Naive thymus-derived CD8-positive, alpha-beta T cell (primary cell): ENCODE measurements at places on chromosomes 5 and 9. TPM values are rescaled to one million over a fixed set of nuclear protein-coding genes. Genes with fewer than 3 reads are reported as not detected.

The GNAQ gene
- 9.9 TPM for polyA plus RNA-seq

The PTGER4 gene
- 36.0 TPM for polyA plus RNA-seq

The RHOBTB3 gene
- polyA plus RNA-seq: 1.4 TPM

The CCDC192 gene
- polyA plus RNA-seq: not detected

The AIF1L gene
- polyA plus RNA-seq: not detected

The NNT gene
- 52.7 TPM for polyA plus RNA-seq

The TLX3 gene
- polyA plus RNA-seq: not detected

The AKNA gene
- 21.3 TPM for polyA plus RNA-seq

The CNTFR gene
- not detected for polyA plus RNA-seq

The WDR31 gene
- polyA plus RNA-seq: 0.21 TPM

The GKAP1 gene
- 6.2 TPM for polyA plus RNA-seq

The QRFP gene
- not detected for polyA plus RNA-seq

- H3K27me3 ChIP-seq: peaks cover 21% of the 10 kb centered on the region
- no peak overlapping the region for H3K27ac ChIP-seq
- DNase-seq: no peak
Observed at GRCh38 chr5:66362046-66362445, 217.9 kb downstream of the SREK1 start.

- H3K4me1 ChIP-seq: peaks cover 9% of the 10 kb centered on the region
- no peak overlapping the region for H3K4me3 ChIP-seq
- H3K36me3 ChIP-seq: no peaks in the 10 kb centered on the region
- H3K27me3 ChIP-seq: no peaks in the 10 kb centered on the region
- H3K27ac ChIP-seq: no peak overlapping the region
Observed at GRCh38 chr9:21144603-21145002, 3.0 kb upstream of the IFNW1 start.

- DNase-seq: no peak
- peaks cover 28% of the 10 kb centered on the region for H3K4me1 ChIP-seq
- peak overlapping the region; percentile 99 for H3K27ac ChIP-seq
- H3K4me3 ChIP-seq: peak overlapping the region; percentile 100
- H3K36me3 ChIP-seq: peaks cover 23% of the 10 kb centered on the region
Observed at GRCh38 chr9:93452710-93453046, 703 bp downstream of the FAM120AOS start.

DNA sequence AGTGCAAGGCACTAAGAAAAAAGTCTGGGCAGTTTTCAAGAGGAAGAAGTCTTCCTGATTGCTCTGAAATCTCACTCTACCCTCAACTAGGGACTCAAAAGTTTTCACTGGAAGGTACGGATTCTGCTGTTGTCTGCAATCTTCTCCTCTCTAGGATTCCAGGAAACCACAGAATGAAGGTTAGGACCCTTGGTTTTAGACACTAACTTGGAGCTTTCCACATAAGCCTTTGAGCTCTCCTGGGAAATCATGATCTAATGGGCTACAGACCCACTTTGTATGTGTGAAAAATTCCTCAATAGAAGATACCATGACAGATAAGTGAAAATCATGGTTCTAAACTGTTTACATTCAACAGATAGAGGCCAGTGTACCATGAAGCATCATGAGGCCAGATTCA is 265.1 kb downstream of the PSAT1 start:
- no peaks in the 10 kb centered on the region for H3K4me1 ChIP-seq
- DNase-seq: no peak

- H3K27ac ChIP-seq: peak overlapping the region; percentile 95
- DNase-seq: peak; percentile 61
- H3K4me1 ChIP-seq: peaks cover 36% of the 10 kb centered on the region
- no peaks in the 10 kb centered on the region for H3K27me3 ChIP-seq
- H3K4me3 ChIP-seq: peak overlapping the region; percentile 96
Observed at GRCh38 chr5:100901821-100902341, 1.2 kb downstream of the ST8SIA4 start.

DNA sequence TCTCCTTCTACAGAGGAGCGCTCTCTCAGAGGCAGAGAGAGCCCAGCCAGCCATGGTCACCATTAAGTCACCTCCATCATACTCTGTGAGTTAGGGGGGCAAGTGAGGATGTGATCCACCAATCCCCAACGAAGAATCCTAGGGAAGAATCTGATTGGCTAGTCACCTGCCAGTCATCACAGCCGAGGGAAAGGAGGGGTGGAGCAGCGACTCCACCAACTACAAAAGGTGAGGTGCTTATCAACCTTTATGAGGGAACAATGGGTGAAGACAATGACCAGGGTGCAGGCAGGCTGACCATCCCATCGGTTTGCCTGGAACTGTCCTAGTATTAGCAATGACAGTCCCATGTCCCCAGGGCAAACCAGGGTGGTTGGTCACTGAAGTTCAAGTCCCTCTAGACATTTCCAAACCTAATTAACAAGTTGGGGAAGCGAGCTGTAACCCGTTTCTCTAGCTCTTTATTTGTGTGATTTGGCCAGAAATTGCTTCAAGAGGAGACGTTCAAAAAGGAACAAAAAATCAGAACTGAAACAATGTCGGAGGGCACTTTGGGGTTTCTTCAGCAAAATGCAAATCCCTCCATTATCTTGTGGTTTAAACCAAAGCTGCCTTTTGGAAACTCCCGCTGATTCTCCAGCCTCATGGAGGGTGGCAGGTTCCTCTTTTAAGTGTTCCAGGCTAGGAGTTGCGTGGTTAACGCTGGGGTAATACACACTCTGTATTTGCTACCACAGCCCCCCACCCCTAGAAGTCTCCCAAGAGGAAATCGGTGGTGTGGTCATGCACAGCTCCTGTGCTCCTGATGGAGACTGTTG is 18.8 kb upstream of the FCN1 start:
- peaks cover 7% of the 10 kb centered on the region for H3K27me3 ChIP-seq
- H3K27ac ChIP-seq: no peak overlapping the region
- no peak overlapping the region for H3K4me3 ChIP-seq
- H3K4me1 ChIP-seq: peaks cover 1% of the 10 kb centered on the region

DNA sequence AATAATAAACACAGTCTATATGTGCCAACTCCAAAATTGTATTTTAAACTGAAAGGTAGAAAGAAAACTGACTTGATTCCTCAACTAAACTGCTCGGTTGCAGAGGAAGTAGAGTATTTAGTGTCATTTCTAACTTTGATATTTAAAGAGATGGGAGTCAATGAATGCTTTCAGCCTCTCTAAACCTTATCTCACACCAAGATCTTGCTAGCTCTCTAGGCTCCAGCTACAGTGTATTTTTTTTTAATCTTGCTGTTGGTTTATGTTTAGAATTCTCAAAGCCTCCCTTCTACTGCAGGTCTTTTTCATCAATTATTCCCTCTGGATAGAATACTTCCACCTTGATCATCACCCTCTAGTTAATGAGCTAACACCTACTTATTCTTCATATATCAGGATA is 419.4 kb upstream of the ZNF462 start:
- H3K4me3 ChIP-seq: no peak overlapping the region
- DNase-seq: no peak
- no peaks in the 10 kb centered on the region for H3K36me3 ChIP-seq
- H3K27ac ChIP-seq: no peak overlapping the region

GRCh38 chr9:76032038-76032796 is 141.7 kb downstream of the PCSK5 start:
- no peaks in the 10 kb centered on the region for H3K27me3 ChIP-seq
- peaks cover 49% of the 10 kb centered on the region for H3K4me1 ChIP-seq
- H3K36me3 ChIP-seq: peaks cover 29% of the 10 kb centered on the region
- no peak for DNase-seq
- H3K4me3 ChIP-seq: no peak overlapping the region

DNA sequence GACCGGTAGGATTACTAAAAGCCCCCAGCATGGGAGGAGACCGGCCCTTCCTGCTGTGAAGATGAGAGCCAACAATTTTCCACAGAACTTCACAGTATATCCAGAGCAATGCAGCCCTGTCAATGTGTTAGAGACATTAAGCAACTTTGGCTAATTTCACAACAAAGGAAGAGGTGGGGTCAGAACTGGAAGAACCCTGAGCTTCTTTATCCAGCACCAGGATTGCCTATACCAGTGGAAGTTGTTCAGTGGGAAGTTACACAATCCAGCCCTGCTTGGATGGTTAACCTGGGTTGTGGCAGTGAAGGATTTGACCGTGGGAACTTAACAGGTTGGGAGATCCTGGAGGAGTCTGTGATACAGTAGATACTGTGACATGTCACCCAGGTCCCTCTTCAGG is 197.0 kb downstream of the FBN2 start:
- H3K4me3 ChIP-seq: no peak overlapping the region
- H3K36me3 ChIP-seq: no peaks in the 10 kb centered on the region
- DNase-seq: no peak

DNA sequence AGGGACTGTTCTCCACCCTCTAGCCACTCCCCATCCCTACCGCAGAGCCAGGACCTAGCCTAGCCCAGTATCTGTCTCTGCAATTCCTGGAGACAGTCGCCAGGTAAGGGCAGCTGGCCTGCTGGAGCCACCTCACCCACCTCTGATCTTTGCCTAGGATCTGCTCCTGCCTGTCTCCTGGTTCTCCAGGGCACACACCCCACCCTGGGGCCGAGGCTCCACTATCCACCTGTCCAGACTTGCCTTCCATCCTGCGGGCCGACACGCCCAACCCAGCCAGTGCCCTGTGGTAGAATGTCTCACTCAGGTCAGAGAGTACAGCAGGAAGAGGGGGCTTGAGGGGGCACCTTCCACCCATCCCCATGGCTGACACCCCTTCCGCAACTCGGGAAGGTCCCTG is 15.7 kb upstream of the AQP7 start:
- H3K4me1 ChIP-seq: peaks cover 48% of the 10 kb centered on the region
- DNase-seq: no peak
- no peaks in the 10 kb centered on the region for H3K27me3 ChIP-seq
- no peak overlapping the region for H3K4me3 ChIP-seq
- peak overlapping the region; percentile 42 for H3K27ac ChIP-seq

DNA sequence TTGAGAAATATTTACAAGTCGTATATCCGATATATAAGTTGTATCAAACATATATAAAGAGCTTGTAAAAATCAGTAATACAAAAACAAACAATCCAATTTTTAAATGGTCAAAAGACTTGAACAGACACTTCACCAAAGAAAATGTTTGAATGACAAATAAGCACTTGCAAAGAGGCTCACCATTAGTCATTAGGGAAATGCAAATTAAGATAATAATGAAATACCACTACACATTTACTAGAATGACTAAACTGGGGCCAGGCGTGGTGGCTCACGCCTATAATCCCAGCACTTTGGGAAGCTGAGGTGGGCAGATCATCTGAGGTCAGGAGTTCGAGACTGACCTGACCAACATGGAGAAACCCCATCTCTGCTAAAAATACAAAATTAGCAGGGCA is 134.6 kb upstream of the HAND1 start:
- H3K27ac ChIP-seq: no peak overlapping the region
- no peak for DNase-seq
- H3K4me3 ChIP-seq: no peak overlapping the region
- peaks cover 14% of the 10 kb centered on the region for H3K4me1 ChIP-seq
- no peaks in the 10 kb centered on the region for H3K36me3 ChIP-seq

DNA sequence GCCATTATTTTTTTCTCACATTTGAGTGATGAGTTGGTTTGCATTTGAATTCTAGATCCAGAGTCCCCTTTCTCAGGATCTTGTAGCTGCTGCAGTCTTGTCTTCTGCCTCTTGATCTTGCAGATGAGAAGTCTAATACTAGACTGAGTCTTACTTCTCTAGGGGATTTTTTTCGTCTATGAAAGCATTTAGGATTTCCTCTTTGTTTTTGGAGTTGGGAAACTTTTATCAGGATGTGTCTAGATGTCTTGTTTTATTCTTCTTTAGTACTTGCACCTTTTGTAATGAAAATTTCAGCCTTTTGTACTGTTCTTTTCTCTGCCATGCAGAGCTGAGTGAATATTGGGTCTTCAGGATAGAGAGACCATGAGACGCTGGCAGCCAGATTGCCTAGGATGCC is 65.4 kb downstream of the ZNF618 start:
- H3K36me3 ChIP-seq: peaks cover 10% of the 10 kb centered on the region
- no peak for DNase-seq
- peaks cover 1% of the 10 kb centered on the region for H3K27me3 ChIP-seq
- no peak overlapping the region for H3K4me3 ChIP-seq

DNA sequence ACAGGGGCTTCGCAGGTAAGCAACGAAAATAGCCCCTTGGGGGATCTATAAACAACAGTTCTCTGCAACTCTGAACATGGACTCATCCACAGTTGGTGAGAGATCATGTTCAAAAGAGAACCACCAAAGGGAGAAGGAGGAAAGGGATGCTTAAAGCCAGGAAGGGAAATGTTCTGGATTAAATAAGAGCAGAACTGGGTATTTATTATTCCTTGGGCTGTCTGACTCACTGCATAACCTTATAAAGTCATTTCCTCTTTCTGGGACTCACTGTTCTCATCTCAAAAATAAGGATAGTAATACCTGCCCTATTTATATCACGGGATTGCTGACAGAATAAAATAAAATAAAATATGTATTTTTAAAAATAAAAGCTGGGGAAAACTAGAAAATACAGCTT is 11.2 kb upstream of the MARCHF3 start:
- H3K4me1 ChIP-seq: no peaks in the 10 kb centered on the region
- no peaks in the 10 kb centered on the region for H3K36me3 ChIP-seq
- no peak for DNase-seq
- no peak overlapping the region for H3K4me3 ChIP-seq

- H3K4me3 ChIP-seq: no peak overlapping the region
- no peaks in the 10 kb centered on the region for H3K36me3 ChIP-seq
- H3K27me3 ChIP-seq: peaks cover 28% of the 10 kb centered on the region
- peaks cover 6% of the 10 kb centered on the region for H3K4me1 ChIP-seq
- no peak for DNase-seq
- no peak overlapping the region for H3K27ac ChIP-seq
Observed at GRCh38 chr9:132743931-132744479, 73.7 kb downstream of the GTF3C4 start.

DNA sequence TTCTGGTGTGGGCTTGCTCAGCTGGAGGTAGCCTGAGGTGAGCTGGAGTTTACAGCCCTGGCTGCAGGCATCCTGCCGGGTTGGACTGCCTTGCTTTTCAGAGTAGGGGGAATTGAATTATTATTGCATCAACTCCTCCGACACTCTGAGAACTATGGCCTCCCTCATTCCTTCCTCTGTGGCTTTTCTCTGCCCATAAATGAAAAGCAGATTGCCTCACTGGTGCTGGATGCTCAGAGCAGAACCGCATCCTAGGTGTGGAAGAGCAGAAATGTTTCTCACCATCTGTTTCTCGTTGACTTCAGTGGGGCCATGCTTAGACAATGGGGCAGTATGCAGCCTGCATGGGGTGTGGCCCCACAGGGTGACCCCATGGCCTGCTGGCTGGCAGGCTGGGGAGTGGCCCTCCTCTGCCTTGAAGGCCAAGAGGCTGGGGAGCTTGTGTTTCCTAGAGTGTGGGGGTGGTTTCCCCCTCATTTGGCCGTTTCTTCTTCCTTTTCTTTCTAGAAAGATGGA is 27.3 kb upstream of the TGFBI start:
- DNase-seq: no peak
- H3K4me3 ChIP-seq: no peak overlapping the region
- H3K4me1 ChIP-seq: no peaks in the 10 kb centered on the region
- H3K27ac ChIP-seq: no peak overlapping the region
- peaks cover 4% of the 10 kb centered on the region for H3K27me3 ChIP-seq
- no peaks in the 10 kb centered on the region for H3K36me3 ChIP-seq

DNA sequence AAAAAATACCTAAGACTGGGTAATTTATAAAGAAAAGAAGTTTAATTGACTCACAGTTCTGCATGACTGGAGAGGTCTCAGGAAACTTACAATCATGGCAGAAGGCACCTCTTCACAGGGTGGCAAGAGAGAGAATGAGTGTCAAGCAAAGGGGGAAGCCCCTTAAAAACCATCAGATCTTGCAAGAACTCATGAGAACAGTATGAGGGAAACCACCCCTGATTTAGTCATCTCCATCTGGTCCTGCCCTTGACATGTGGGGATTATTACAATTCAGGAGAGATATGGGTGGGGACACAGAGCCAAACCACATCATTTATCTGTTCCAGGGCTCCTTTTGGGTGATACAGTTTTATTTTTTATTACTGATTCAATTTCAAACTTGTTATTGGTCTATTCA is 23.2 kb upstream of the ADAMTS16 start:
- H3K27me3 ChIP-seq: peaks cover 11% of the 10 kb centered on the region
- no peaks in the 10 kb centered on the region for H3K4me1 ChIP-seq
- H3K36me3 ChIP-seq: peaks cover 14% of the 10 kb centered on the region
